ENCODE measurements at places on chromosomes 16 and 17.

DNA sequence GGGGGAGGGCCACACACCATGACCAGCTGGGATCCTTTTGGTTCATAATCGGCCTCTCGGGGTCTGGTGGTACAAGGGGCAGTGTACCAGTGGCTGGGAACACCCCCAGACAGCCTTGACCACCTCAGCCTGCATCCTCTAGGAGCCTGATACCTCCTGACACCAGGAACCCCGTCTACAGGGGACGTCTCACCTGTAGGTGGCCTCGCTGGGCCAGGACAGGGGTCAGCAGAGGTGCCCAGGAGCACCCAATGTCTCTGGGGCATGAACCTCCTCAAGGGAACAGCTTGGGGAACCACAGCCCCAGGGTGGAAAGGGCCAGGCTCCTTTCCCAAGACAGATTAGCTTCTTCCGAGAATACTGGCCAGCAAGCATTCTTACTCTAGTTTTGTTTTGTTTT lies 2.5 kb upstream of the METRNL start:
- no peak for DNase-seq

- DNase-seq: no peak
Observed at GRCh38 chr16:55046916-55047315, 116.3 kb downstream of the IRX5 start.

GRCh38 chr17:28948873-28949184 lies 2.5 kb downstream of the PHF12 start:
- DNase-seq: no peak

- no peak for DNase-seq
Observed at GRCh38 chr16:85781156-85781555, 18.2 kb downstream of the EMC8 start.

GRCh38 chr17:77432742-77433141 lies 292.0 kb downstream of the SEC14L1 start:
- no peak for DNase-seq

DNA sequence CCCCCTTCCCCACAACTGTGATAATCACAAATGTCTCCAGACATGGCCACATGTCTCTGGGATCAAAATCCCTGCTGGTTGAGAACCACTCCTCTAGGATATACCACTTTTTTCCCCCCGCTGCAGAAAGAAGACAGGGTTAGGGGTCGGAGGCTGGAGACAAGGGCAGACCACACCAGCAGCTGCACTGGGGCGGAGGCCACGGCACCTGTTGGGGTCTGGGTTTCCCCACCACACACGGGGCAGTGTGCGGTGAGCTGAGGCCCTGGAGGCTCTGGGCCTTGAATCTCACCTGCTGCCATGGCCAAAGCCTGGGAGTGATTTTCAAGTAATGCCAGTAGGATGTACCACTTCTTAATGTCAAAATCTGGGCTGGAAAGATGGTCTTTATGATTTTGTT lies 320.5 kb downstream of the SNX29 start:
- DNase-seq: no peak

GRCh38 chr16:80300456-80300855 lies 240.3 kb upstream of the DYNLRB2 start:
- no peak for DNase-seq

DNA sequence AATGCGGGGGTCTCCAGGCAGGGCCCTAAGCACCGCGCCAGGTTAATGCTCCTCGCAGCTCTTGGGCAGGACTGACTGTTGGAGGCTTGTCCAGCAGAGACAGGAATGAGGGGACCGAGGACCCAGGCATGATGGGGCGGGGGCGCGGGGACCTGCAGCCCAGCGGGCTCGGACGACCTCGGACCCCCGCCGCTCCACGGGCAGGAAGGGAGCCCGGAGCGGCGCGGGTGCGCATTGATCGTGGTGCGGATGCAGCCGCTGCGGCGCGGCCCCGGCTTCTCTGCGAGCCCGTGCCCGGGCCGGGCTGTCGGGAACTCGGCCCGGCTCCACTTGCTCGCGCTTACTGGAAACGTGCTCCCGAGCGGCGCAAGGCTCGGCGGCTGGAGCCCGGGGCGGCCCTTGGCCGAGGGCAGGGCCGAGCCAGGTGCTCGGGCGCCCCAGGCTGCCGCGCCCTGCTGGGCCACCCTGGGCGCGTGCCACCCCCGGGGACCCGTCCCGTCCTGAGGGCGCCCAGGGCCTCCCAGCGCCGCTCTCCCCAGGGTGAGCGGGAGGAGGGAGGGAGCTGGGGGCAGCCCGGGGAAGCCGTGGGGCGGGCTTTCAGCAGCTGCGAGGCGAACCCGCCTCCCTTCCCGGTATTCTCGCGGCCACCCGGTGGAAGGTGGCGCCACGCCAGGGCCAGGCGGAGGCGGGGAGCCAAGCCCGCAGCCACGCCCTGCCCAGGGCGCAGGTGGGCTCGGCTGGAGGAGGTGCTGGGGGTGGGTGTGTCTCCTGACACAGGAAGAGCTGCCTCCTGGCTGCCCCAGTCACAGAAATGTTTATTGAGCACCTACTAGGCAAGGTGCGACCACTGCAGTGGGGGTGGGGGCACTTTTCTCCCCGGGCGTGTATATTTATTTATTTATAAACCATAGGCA lies 45.9 kb downstream of the SOCS3 start:
- DNase-seq: peak; percentile 92

DNA sequence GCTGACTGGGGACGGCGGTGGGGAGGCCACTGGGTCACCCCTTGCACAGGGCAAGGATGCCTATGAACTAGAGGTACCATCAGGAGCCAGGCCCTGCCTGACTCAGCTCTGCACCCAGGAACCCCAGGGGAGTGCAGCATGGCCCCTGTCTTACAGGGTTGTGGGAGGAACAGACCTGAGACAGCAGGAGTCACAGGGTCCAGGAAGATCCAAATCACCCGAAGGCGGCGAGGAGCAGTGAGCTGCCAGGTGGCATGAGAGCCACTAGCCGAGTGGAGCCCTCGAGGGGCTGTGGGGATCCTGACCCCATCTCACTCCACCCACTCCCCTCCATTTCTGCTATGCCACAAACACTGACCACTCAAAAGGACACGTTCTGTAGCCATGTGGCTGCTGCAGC lies 30.8 kb downstream of the PLD6 start:
- no peak for DNase-seq

DNA sequence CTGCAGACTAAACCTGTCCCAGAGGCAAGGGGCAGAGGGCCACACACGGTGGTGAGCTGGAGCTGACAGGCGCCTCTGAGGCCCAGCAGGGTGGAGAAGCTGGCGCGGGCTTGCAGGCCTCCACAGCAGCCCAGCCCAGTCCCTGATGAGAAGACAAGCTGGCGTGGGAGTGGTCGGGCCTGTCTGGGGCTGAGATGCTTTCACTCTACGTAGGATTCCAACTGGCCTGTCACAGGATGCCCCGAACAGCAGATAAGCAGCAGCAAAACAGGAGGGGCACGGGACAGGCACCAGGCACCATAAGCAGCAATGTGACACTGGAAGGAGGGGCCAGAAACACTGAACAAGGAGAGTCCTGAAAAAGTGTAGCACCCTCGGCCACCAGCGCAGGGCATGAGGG lies 40.1 kb downstream of the PEMT start:
- DNase-seq: no peak

DNA sequence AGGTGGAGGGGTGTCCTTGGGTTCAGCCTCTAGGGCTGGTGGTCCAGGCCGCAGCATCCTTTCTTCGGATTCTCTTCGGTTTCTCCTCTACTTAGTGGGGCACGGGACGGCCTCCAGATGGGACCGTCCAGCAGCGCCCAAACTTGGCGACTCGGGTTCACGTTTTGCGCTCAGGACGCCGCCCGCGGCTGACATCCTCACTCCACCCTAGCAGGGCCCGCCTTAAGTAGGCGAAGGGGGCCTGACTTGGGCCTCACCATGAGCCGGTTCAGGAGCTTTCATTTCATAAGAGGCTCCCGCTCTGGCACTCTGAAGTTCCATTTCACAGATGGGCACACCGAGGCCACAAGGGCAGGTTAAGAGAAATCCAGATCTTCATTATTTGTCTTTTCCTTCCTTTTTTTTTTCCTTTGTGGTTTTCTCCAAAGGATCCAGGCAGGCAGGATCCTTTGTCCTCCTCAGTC lies 141.2 kb downstream of the SEC14L1 start:
- DNase-seq: no peak

DNA sequence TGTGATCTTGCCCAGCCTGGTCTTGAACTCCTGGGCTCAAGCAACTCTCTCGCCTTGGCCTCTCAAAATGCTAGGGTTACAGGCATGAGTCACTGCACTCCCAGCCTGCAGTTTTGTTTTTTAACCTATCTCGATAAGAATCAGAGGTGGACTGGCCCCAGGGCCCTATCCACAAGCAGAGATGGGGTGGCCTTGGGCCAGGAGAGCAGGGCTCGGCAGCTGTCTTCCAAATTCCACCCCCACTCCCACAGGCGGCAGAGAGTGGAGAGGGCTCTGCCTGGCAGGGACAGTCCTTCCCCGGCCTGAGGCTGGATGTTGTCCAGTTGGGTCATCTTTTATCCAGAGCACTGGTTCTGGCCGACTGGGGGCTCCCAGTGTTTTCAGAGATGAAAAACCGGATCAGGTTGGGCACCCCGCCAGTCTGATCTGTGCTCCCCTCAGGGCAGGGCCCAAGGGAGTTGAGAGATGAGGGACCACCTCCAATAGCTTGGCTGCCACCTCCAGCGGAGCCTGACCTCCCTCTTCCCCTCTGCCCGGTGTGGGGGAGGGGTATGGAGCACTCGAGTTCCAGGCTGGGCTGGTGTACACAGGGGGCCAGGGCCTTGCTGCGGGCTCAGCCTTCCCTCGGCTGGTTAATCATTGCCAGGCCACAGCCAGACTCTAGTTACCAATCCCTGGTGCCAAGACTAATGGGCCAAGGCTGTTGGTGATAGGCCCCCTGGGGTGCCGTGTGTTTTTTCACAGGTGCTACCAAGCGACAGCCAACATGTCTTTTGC lies 30.3 kb upstream of the MYO15B start:
- no peak for DNase-seq

- no peak for DNase-seq
Observed at GRCh38 chr17:75739174-75739573, 17.9 kb downstream of the ITGB4 start.

DNA sequence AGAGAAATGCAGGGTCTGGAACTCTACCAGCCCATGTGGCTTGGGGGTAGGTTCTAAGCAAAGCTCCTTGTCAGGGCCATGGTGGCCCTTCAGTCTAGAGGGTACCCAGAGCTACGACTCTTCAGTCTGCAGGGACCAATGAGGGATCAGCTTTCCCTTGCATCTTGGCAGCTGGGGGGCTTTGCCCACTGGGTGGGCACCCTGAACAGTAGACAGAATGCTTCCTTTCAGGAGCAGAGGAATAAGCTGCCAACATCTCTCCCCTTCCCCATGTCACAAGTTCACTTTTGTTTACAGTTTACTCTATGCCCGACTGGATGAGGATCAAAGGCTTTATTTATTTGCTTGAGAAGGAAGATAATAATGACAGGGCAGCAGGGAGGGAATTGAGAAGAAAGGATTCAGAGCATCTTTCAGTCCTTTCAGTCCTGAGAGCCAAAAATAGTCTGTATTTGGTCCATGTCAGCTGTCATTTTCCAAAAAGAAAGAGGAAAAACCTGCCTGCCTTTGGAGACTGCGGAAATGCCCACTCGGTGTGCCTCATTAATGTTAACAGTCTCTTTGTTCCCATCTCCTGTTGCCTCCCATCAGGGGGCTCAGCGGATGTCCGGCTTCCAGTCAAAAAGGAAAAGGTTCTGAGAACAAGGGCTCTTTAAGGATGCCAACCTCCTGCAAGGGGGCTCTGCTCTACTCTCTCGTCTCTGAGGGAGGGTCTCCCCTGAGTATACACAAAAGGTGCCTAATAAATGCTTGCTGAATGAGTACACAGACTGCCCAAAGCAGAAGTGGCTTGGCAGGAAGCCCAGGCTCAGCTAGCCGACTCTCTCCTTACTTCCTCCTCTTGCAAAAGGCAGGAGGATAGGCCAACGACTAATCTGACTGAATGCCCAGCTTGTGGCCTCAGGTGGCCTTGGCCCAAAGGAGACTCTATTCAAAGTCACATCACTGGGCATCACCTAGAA lies 17.1 kb downstream of the TRAF4 start:
- DNase-seq: peak; percentile 90

DNA sequence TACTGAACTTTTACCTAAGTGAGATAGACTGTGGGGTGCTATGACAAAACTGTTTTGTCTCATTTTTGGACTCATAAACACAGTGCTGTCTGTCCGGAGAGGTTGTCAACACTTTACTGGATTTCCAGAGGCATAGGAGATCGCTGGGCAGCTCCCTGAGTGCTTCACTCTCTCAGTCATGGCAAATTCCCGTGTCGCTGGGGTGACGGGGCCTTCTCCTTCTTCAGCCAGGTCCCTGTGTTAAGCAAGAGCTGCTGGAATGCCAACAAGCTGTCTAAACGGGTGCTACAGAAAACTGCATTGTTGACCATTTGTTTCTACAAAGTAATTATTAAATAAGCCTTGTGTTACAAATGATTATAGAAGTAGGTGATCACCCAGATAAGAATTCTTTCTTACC lies 141.6 kb downstream of the DNAH9 start:
- no peak for DNase-seq

GRCh38 chr16:86657972-86658371 lies 79.6 kb downstream of the FOXL1 start:
- DNase-seq: peak; percentile 25

DNA sequence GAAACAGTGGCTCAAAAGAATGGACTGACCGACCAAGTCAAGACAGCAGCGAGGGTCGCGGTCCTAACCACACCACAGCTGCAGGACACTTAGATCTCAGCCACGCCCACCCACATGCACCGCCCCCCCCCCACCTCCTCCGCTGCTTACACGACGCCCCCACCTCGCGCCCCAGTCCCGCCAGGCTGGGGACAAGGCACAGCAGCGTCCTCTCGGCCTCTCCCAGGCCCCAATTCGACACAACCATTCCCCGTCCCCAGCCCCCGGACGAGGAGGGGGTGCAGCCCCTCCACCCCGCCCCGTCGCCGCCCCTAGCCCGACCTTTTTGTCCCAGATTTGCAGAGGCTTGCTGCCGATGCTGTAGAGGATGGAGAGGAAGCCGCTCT lies 477 bp downstream of the CFAP20 start:
- DNase-seq: no peak

DNA sequence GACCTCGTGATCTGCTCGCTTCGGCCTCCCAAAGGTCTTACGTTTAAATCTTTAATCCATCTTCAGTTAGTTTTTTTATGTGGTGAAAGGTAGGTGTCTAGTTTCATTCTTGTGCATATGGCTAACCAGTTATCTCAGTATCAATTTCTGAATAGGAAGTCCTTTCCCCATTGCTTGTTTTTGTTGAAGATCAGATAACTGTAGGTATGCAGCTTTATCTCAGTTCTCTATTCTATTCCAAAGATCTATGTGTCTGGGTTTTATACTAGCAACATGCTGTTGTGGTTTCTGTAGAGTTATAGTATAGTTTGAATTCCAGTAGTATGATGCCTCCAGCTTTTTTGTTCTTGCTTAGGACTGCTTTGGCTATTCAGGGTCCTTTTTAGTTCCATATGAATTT lies 65.2 kb downstream of the TNFRSF13B start:
- DNase-seq: no peak

All from posterior vena cava (tissue), 2 donors.